ENCODE measurements at places on chromosomes 11 and 22. TPM values are rescaled to one million over a fixed set of nuclear protein-coding genes. Genes with fewer than 3 reads are reported as not detected.

The OR56A1 gene
- not detected for polyA plus RNA-seq

GRCh38 chr11:33323421-33323820 lies 66.2 kb downstream of the HIPK3 start:
- no peak for DNase-seq

GRCh38 chr11:120675171-120675570 lies 163.6 kb downstream of the GRIK4 start:
- no peak for DNase-seq

GRCh38 chr22:48947636-48948035 lies 880.0 kb downstream of the BRD1 start:
- DNase-seq, result no peak

- DNase-seq, result peak; percentile 58
Observed at GRCh38 chr11:82718307-82718706, 15.4 kb downstream of the FAM181B start.

DNA sequence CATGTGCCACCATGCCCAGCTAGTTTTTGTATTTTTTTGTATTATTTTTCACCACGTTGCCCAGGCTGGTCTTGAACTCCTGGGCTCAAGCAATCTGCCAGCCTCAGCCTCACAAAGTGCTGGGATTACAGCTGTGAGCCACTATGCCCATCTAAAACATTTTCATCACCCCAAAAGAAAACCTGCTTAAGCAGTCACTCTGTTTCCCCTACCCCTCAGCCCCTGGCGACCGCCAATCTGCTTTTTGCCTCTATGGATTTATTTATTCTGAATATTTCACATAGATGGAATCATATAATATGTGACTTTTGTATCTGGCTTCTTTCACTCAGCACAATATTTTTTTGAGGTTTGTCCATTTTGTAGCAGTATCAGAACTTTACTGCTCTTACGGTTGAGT lies 18.6 kb upstream of the P2RY2 start:
- no peak for DNase-seq

- no peak for DNase-seq
Observed at GRCh38 chr22:26671317-26672059, 14.1 kb downstream of the MIAT start.

Data from muscle of back (tissue), 13 donors.